ENCODE measurements at places on chromosomes 7 and 10.

GRCh38 chr10:9342885-9343570 is 1288.5 kb downstream of the GATA3 start:
- DNase-seq, result no peak

DNA sequence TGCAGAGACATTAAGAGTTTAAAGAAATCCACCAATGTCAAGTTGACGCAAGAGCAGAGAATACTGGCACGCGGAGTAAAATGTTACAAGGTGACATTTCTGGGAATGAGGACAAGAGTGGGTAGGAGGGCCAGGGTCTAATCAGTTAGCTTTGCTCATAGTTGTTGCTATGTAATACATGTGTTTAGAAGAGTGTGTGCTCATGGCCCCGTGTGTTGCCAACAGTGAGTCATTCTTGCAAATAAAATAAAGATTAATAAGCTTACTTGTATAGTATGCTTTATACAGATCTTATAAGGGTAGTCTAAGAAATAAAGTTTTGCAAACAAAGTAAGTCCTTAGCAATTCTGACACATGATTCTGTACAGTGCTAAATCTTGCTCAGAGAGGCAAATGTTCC is 64.5 kb downstream of the DNMBP start:
- DNase-seq, result no peak

DNA sequence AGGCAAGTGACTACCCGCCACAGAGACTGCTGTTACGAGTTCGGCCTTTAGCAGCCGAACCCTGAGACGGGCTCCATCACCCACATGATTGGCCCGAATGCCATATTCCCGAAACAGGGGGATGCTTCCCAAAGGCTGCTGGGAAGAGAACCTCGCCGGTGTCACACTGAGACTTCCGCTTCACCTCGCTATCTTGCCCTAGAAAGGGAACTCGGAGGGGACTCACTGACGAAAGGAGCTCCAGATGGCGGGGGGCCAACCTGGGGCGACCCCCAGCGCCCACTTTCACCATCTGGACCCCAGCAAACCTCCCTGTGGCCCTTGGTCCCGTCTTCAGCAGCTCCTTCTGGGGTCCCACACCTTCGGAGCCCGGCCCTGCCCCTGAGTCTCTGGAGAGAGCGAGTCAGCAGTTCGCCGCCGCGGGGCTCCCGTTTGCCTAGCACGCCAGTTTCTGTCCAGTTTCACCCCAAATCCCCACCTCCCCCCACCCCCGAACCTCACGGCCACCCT is 529 bp downstream of the HPS1 start:
- no peak for DNase-seq

DNA sequence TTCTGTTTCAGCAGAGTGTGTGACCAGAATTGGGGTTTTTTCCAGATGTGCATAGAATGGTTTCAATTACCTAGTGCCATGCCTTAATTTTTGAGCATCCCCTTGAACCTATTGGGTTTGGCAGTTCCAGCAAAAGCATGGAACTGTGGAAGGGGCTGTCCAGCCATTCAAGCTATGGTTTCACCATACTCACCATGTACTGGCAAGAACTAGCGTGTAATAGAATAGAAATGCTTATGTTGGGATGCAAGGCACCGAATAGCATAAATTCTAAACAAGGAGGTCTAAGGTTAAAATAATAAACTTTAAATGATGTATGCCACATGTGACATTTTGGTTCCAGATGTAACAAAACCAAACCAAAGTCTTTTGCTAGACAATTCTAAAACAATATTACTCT is 91.4 kb downstream of the MTERF1 start:
- no peak for DNase-seq

DNA sequence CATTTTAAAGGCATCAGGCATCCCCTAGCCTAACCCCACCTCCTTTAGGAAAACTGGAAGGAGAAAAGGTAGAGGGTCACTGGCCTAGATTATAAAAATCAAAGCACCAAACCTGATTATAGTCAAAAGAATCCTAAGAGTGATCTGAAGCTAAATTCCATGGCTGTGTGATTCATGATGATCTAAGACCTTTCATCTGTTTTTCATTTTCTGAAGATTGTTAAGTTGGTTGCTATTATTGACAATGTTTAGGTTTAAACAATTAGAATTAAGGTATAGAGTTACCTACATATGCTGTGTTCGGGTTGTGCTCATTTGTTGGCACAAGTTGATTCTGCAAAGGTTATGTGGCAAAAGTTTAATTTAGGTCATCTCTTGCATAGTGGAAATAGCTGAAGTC is 148.7 kb downstream of the BICC1 start:
- no peak for DNase-seq

DNA sequence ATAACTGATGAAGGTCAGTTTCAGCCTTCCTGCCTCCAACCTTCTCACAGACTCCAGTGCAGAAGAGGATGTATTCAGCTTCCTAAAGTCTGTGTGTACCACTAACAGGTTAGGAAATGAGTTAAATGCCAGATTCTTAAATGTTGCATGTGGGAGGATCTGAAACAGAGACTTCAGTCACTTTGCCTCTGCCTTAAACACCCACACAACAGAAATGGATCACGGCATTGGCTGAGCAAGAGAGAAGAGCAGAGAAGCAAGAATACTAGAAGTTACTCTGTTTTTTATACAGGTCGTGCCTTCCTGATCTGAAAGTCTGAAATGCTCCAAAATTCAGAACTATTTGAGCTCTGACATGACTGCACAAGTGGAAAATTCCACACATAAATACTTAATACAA is 98.9 kb upstream of the ARHGAP21 start:
- no peak for DNase-seq

- DNase-seq, result no peak
Measured at GRCh38 chr10:1294748-1295147, 238.6 kb downstream of the WDR37 start.

DNA sequence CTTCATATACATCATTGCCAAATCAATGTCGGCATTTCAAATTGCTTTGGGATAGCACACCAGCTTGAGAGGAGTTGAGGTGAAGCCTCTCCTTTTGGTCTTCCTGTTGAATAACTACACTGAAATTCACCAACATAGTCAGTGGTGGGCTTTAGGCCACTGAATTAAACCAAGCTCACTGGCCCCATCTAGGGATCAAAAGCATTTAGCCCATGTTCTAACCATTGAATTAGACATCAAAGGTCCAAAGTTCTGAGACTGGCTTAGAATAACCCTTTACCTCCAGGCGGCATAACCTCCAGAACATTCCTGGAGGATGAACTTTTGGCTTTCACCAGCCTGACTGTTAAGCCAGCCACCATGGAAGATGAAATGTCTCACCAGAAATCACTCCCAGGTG is 54.6 kb downstream of the BPGM start:
- no peak for DNase-seq

- DNase-seq, result no peak
Measured at GRCh38 chr7:26497801-26498596, 206.3 kb downstream of the SNX10 start.

GRCh38 chr10:17237149-17237527 is 9.1 kb downstream of the VIM start:
- DNase-seq, result no peak

DNA sequence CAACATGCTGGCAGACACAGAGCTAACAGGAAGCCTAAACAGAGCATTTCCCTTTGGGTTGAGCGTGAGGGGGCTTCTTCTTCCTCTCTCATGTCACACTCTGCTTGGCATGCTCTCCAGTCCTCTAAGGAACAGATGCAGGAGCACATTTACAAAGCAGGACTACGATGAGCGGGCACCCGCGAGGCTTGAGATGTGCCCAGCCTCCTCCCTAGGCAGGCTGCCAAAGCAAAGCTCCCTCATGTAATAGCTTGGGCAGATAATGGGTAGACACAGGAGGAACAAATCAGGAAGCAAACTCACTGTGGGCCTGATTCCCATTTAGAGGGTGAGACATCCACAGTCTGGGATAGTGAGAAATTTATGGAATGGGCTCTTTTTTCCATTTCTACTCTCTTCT is 519.1 kb downstream of the NRG3 start:
- DNase-seq, result no peak

DNA sequence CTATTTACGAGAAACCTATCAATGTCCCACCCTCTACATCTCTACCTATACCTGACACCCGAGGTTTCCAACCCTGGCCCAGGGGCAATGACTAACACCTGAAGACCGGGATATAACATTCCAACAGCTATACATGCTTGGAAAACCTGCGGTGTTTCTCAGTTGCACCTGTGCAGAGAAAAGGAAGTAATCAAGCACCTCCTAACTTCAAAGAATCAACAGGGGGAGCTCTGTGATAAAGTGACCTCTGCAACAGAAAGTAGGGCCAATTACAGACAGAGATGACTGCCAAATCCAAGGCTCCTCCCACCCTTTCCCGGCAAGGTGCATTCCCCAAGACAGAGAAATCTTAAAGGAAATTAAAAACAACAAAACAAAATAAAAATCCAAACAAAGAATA is 41.3 kb downstream of the CCDC6 start:
- no peak for DNase-seq

- DNase-seq, result no peak
Measured at GRCh38 chr7:15335390-15335789, 226.4 kb downstream of the AGMO start.

GRCh38 chr10:89813546-89813945 is 112.2 kb downstream of the KIF20B start:
- no peak for DNase-seq

- no peak for DNase-seq
Measured at GRCh38 chr7:74058486-74058885, 25.1 kb upstream of the LIMK1 start.

GRCh38 chr7:107180378-107180777 is 11.6 kb downstream of the HBP1 start:
- peak; percentile 50 for DNase-seq

GRCh38 chr10:102246261-102246660 is 929 bp downstream of the GBF1 start:
- no peak for DNase-seq

GRCh38 chr7:11846361-11846955 is 14.5 kb upstream of the THSD7A start:
- DNase-seq, result no peak

GRCh38 chr10:133164816-133165555 is 5.0 kb downstream of the KNDC1 start:
- DNase-seq, result no peak

- no peak for DNase-seq
Measured at GRCh38 chr10:9043466-9043865, 989.0 kb downstream of the GATA3 start.

DNA sequence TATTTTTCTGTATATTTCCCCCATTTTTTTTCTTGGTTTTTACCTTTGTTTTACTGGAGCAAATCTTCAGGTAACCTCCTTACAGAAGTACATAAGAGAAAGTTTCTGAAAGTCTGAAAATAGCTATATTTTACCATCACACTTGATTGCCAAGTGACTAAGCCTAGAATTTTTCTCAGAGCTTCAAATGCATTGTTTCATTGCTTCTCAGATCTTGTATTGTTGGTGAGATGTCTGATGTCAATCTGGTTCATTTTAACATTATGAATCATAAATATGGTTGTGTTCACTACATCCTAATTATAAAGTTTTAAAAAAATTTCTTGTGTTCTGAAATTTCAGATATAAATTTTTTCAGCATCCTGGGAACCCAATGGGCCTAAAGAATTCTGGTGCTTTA is 228.2 kb downstream of the AHR start:
- DNase-seq, result no peak

GRCh38 chr7:150357771-150358427 is 10.7 kb upstream of the REPIN1 start:
- no peak for DNase-seq

GRCh38 chr7:65722361-65722792 is 150.5 kb upstream of the VKORC1L1 start:
- DNase-seq, result peak; percentile 15

DNA sequence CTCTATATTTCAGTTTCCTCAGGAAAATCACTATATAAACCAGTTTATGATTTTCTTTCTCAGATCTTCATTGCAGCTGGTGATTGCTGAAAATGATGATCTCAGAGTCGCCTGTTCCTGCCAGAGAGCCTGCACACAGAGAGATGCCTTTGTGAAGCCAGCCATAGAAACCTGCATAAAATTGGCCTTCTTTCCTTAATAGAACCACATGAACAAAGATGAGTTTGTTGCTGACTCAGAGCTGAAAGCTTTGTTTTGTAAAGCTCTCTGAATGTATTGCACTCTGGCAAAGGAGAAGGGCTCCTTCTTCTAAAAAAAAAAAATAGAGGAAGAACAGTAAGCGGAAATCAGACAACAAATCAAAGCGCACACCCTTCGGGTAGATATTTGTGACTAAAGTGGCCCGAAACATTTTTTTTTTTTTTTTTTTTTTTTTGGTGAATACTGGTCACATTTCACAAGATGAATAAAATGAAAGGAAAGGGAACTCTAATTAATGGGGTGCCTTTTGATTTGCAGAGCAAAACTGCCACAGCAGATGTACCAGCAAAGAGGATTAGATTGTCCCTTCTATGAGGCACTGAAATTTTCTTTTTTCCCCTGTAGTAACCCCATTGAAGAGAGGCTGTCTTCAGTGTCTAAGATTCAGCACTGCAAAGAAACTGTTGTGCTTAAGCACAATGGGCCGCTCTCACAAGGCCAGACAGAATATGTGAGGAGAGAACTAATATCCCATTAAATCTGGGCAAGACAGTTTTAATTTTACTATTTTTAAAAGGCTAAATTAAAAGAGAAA is 75.1 kb upstream of the PTPRZ1 start:
- DNase-seq, result no peak

GRCh38 chr10:126169899-126170298 is 218.4 kb downstream of the ADAM12 start:
- DNase-seq, result no peak

- peak; percentile 75 for DNase-seq
Measured at GRCh38 chr7:2978408-2978807, 65.3 kb downstream of the CARD11 start.

GRCh38 chr7:157540020-157540419 is 203.2 kb downstream of the DNAJB6 start:
- DNase-seq, result no peak

DNA sequence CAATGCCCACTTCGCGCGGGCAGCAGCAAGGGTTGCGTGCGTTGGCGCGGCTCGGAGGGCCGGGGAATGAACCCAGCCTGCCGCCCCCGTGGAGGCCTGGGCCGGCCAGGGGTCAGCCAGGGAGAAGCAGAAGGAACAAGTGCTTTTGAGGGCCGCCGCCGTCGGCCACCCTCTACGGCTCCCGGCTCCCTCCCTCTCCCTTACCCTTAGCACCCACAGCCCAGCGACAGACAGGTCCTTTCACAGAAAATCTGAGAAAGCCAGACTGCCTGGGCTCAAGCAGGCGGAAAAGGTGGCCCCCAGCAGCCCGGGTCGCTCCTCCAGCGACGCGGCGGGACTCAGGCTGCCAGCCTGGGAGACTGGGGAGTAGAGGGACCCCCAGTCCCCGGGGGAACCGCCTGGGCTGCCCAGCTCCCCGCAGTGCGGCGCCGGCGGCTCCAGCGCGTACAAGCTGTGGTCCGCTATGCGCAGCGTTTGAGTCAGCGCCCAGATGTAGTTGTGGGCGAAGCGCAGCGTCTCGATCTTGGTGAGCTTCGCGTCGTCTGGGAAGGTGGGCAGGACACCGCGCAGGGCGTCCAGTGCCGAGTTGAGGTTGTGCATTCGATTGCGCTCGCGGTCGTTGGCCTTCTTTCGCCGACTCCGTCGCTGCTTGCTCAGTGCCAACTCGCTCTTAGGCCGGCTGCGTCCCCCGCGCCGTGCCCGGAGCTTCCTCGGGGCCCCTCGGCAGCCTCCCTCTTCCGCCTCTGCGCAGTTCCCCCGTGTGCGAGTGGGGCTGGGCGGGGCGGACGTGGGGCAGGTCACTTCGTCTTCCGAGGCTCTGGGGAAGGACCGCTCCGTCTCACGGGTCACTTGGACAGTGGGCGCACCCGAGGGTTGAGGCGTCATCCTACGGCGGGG is 815 bp downstream of the NEUROG3 start:
- peak; percentile 30 for DNase-seq

- no peak for DNase-seq
Measured at GRCh38 chr10:27838361-27838760, 92.7 kb upstream of the MKX start.

Data from stimulated activated CD8-positive, alpha-beta memory T cell treated with anti-CD3 and anti-CD28 coated beads, Interleukin-2, amount 100 ng/mL, for 48 hours (primary cell).